ENCODE measurements at places on chromosomes 1 and 21.
A peak's percentile ranks its signal among the peaks of the same experiment; 100 is the strongest.

GRCh38 chr1:173354937-173355280 lies 122.2 kb upstream of the PRDX6 start:
- no peak for DNase-seq

- DNase-seq, result no peak
These were observed 116.1 kb downstream of the DMRTB1 start for GRCh38 chr1:53575141-53575954.

GRCh38 chr1:44895919-44896734 lies 53.1 kb upstream of the PTCH2 start:
- no peak for DNase-seq

DNA sequence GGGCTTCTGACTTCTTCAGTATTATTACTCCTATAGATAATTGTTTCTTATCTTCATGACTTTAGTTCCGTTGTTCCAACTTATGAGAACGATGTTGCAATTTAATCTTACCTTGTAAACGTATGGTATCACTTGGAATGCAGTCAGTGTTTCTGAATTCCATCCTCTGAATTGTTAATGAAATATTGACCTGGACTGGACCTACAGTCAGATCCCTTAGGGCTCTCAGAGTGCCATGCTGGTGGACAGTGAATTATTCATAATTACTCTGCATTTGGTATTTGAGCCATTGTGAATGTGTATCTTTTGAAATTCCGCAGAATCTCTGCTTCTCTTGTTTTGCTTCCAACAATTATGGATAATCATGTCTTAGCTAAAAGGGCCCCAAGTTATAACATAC lies 72.3 kb downstream of the PRDM2 start:
- DNase-seq, result no peak

GRCh38 chr1:84492726-84493125 lies 13.5 kb upstream of the SPATA1 start:
- DNase-seq, result no peak

GRCh38 chr1:104921525-104921924 lies 1171.8 kb downstream of the AMY1C start:
- no peak for DNase-seq

DNA sequence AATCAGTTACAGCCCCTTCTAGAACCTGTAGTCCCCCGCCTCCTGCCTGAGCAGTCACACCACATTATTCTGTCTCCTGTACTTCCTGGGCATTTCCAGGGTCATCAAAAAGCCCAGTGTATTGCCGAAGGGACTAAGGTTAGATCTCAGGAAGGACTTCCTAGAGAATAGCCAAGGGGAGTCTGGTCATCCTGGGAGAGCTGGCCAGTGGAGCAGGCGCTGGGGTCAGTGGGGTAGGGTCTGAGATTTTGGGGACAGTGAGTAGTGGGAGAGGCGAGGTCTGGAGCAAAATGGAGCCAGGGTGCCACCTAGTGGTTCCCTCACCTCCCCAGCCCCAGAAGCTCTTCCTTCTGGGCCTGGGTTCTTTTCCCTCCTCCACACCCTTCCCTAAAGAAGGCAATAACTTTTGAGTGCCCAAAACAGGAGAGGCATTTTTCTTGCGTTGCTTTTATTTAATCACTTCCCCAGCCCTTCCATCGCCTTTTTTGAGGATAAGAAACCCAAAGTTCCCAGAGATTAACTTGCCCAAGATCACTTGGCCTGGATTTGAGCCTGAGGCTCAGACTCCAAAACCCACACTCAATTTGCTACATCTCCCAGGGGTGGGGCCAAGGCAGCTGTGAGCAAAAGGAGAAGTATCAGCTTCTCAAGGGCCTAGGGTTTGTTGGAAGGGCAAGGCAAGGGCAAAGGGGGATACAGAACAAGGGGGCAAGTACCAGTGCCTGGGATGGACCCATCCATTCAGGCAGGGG lies 7.3 kb upstream of the PMVK start:
- DNase-seq, result peak; percentile 78

GRCh38 chr1:90850181-90850897 lies 133.2 kb upstream of the BARHL2 start:
- peak; percentile 49 for DNase-seq

DNA sequence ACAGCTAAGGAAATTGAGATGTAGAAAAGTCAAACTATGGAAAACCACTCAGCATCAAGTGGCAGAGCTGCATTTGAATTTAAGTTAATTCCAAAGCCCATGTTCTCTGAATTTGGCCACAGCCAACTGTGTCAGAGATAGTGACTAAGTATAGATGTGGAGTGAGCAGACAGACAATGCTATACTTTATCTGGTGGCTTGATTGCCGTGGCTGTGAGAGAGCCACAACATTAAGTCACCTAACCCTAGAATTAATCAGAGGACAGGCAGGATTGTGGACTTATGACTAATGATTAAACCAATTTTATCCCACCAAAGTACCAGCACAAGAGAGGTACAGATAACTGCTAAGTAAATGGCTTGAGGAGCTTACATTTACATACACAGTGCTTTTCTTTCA lies 209.8 kb downstream of the TPR start:
- DNase-seq, result no peak
